ENCODE measurements at places on chromosomes 4 and X. TPM values are rescaled to one million over a fixed set of nuclear protein-coding genes. Genes with fewer than 3 reads are reported as not detected.

DNA sequence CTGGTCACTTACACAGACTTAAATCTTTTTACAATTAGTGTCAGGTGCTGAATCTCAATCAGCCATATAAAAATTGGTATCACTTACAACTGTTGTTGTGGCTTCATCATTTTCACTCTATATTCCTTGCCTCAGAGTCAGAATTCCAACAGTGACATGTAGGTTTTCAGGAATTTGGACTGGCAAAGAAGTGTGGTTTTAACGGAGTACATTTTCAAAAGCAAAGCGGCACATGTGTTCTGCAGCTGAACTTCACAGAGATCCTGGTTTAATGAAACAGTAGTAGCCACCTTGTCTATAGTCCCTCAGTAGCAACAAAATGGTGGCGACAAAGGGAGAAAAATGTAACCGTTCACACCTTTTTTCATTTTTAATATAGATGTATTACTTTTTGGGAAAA is 486.6 kb downstream of the FAT4 start:
- DNase-seq = no peak

GRCh38 chr4:38222892-38223291 is 262.7 kb downstream of the PTTG2 start:
- DNase-seq = no peak

DNA sequence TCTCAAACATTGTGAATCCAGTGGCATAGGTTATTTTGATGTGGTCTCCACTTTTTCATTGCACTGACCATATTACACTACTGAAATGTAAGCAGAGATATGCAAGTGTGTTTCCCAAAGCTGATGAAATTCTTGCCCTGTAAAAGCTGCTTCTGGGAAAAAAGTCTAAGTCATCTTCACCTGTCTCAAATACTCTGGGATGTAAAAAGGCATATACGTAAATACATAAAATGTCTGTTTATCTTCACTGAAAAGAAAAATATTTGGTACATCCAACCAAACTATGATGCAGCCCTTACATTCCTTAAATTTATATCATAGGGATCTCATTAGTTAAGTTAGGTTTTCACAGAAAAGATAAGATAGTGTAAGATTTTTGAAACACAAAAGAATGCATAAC is 7.9 kb downstream of the KDR start:
- DNase-seq = no peak

CLRN2 gene
- total RNA-seq = not detected

CITED1 gene
- total RNA-seq = 2.1 TPM
